ENCODE measurements at places on chromosomes 16 and 17.

DNA sequence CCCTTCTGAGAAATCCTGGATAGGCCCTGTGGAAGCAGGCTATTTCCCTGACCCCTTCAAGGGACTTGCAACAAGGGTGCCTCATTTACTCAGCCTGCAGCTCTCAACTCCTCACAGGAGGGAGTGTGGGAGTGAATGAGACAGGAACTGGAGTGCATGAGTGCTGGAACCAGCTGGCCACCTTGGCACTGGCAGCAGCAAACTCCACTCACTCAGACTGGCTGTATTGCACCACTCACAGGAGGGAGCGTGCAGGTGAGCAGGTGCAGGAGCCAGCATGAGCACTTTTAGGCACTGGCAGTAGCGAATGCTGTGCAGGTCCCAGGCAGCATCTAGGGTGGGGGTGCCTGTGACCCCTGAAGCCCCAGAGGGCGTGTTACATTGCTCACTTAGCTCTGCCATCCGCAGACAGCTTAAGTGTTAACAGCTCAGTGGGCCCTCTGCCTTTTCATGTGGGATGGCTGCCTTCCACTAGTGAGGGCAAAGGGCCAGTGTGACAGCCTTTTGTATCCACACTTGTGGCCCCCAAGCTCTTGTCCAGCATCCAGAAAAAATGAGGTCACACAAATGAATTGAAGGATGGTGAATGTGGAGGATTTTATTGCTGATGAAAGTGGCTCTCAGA, 11.0 kb upstream of the ZNHIT3 start:
- no peak for DNase-seq

DNA sequence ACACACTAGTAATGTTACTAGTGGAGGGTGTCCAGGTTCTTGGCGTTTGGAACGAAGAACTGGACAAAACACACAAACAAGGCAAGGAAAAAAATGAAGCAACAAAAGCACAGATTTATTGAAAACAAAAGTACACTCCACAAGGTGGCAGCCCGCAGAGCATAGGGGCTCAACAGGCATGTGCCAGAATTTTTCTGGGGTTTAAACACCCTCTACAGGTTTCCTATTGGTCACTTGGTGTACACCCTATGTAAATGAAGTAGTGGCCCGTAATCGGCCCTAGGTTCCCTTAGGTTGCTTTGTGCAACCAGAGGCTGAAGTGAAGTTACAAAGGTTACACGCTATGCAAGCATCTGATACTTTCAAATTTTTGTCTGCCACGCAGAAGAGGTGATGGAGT, 8.1 kb downstream of the OR2C1 start:
- no peak for DNase-seq

DNA sequence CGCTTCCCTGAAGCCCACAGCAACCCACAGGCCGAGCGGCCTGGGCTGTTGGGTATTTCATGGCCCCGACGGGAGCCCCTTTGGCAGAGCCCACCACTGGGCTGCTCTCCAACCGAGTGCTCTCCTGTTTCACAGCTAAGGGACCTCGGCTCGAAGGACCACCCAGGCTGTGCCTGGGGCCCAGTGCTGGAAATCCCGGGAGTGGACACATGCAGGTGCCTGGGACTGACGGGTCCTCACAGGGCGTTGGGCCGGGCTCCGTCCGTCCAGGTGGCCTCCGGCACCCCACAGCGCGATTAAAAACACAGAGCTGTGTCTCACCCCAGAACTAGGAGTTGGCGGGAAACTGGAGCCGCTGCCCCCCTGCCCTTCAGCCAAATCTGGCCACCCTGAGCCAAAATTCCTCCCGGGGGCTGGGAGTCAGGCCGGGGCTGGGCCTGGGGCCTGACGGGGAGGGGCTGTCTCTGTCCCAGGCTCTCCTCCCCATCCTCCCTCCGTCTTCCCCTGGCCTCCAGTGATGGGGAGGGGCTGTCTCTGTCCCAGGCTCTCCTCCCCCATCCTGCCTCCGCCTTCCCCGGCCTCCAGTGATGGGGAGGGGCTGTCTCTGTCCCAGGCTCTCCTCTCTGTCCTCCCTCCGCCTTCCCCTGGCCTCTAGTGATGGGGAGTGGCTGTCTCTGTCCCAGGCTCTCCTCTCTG, 14.1 kb downstream of the UTS2R start:
- no peak for DNase-seq

DNA sequence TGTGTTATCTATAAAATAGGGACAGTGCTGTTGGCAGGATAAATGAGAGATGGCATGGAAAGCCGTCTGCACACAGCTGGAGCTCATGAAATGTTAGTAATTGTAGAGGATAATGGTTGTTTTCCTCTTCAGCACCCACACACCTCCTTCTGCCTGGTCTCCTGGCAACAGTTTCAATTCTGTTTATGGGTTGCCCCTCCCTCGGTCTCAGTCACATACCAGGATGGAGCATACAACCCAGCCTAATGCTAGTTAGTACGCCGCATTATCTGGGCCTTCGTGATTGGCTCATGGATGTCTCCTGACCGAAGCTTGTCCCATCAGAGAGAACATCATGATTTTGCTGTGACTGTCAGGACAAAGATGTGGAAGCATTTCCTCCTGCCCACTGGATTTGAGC, 126.2 kb upstream of the WSCD1 start:
- no peak for DNase-seq
